GM19239 (cell line): ENCODE measurements at places on chromosomes 3 and 15.

DNA sequence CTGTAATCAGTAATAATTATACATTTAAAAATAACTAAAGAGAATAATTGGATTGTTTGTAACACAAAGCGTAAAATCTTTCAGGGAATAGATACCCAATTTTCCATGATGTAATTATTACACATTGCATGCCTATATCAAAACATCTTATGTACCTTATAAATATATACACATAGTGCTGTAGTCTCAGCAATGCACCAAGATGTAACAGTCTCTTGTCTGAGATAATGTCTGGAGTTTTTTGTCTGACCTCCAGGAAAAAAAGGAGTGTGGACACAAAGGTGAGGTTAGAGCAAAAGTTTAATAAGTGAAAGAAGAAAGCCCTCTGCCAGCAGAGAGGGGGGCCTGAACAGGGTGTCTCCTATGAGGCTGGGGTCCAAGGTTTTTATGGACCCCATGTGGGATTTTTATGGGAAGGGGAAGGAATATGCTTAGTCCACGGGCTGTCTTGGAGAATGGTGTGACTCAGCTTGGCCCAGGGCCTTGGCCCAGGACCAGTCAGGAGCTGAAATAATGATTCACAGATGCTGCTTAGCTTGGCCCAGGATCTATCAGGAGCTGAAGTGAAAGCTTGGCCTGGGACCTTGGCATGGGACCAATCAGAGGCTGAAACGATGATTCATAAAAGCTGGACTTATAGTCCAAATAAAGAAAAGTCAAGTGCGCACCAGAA lies 545.0 kb downstream of the ZPLD1 start:
- DNase-seq = no peak

DNA sequence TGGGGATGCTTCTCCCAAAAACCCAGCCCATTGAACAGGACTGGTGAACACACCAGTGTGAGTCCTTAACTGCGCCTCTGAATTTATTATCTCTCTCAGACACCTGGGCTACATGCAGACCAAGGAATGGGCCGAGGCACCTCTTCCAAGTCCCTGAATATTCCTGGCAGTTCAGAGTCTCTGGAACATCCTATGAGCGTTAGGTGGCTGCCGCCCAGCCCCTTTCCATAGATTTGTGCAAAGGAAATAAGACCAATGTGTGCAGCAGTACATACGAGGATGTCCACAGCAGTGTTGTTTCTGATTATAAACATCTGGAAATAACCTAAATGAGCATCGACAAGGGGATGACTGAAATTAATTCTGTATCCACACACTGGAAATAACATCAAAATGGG lies 104.9 kb upstream of the RPL32 start:
- DNase-seq = no peak

- DNase-seq = no peak
These were observed 173.1 kb downstream of the POTEB3 start for GRCh38 chr15:21267226-21267625.

DNA sequence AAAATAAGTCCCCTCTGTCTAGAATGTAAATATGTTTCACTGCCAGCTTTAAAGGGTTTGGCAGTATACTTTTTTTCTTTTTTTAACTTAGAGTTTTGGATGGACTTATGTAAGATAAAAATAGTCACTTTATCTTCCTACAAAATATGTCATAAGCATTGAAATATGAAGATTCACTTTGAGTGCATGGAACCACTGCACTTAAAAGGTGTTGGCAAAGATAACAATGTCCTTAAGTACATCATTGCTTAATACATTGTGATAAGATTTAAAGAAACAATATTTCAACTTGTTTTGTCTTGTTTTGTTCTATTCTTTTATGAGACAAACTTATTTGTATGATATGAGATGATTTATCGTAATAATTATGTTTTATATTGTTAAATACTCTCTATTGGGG lies 66.3 kb upstream of the NAALADL2 start:
- no peak for DNase-seq

DNA sequence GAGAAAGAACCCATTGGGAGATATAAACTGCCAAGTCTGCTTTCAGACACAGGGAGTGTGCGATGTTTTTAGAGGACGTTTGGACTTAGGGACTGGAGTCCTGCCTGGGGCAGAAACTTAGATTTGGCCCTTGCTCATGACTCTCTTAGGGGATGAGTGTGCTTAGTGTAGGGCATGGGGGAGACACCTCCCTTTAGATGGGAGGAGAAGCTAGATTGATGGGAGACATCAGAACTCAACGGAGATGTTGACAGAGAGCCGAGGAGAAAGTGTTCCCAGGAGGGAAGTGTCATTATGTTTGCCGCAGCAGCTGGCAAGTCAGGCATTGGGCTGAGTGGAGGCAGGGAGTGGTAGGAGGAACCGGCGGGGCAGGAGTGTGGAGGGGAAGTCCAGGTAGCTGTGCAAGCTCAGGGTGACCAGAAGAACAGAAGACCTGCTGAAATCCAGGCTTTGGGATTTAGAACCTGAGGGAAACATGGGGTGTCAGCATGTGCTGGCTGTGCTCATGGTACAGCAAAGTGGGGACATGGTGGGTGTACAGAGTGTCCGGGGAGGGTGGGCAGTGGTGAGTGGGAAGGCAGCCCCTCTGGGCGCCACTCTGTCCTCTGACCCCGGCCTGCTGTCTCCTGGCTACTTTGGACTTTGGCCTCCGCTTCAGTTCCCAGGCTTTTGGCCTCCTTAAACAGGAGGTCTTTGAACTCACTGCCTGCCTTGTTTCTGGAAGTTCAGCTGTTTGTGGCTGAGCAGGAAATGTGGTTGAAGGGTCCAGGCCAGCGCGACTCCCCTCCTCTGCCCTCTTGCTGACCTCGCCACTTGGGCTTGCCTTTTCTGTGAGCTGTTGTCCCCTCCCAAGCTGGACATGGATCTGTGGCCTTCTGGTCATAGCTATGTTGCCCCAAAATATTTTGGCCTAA lies 324.0 kb upstream of the LRRFIP2 start:
- DNase-seq = no peak

GRCh38 chr3:150428562-150428961 lies 20.5 kb downstream of the TSC22D2 start:
- DNase-seq = no peak

DNA sequence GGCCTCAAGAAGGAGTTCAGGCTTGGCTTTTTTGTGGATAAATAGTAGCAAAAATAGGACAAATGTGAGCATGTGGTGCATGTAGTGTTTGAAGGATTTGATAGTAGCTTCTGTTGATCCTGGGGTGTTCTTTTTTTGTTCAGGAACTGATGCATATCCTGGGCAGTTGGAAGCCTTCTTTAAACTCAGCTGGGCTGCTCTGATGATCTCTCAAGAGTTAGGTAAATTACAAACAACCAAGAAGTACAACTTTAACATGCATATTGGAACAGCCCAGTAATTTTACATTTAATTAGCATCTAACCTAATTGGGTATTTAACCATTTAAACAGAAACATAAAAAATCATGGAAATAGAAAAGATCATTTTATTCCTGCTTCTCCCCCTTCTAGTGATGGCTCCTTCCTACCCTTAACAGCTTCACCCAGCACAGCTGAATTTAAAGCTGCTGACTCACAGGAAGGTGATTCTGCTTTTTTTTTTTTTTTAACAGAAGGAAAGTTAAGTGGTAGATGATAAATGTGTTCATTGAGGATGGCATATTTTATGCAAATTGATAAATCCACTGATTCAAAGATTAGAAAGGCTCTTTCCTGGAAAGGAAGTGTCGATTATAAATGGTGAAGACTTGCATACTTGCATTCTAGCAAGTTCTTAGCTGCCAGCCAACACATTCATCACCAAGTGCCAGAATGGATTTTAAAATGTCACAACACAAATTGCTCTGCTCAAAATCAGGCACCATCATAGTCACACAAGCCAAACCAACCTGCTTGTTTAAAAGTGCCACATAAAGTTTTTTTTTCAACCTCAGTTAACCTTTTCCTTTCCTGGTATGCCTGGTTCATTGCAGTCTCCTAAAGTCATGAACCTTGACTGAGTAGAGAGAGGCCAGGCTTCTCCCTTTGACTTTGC lies 20.0 kb downstream of the SLC35G2 start:
- no peak for DNase-seq

DNA sequence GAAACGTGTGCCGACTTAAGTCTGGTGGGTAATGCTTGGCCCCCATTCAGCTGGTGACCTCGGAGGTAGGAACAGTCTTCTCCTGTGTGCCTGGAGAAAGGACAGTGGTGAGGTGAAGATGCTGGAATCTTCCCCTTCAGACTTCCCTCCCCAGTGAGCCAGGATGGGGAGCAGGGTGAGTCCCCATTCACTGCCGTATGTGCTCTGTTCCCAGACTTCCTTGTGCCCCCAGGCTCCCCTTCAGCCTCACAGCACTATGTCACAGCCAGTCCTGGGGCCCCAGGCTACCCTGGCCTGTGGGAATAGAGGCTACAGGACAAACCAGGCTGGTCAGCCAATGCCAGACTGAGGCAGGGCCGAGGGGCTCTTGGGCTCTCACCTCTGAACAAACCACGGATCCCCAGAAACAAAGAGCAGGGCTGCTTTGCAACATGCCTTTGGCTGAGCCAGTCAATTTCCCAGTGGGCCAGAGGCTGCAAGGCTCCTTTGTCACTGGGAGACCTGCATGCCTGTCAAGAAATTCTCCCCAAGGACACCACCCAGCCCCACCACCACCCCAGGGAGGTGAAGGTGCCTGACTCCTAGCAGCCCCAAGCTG lies 31.8 kb upstream of the HHATL start:
- DNase-seq = no peak

- no peak for DNase-seq
These were observed 2.1 kb downstream of the TRIM69 start for GRCh38 chr15:44738340-44738984.

- DNase-seq = no peak
These were observed 45.1 kb upstream of the MGLL start for GRCh38 chr3:127867412-127867811.

DNA sequence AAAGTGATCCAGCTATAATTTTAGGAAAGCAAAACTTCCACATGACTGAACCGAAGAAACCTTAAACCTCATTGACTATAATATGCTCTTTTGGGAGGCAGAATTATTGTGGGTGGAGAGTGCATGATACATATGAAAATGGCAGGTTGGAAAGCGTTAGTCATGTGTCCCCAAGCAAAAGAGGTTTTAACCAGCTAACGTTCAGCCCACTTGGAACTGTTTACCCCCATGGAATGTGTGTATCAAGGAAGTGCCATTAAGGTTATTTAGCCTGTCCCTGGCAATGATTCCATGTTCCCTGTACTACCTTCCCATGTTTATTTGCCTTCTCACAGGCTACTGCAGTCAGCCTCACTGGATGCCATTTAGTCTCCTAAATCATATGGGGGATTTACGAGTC lies 44.1 kb upstream of the LRRC58 start:
- no peak for DNase-seq

DNA sequence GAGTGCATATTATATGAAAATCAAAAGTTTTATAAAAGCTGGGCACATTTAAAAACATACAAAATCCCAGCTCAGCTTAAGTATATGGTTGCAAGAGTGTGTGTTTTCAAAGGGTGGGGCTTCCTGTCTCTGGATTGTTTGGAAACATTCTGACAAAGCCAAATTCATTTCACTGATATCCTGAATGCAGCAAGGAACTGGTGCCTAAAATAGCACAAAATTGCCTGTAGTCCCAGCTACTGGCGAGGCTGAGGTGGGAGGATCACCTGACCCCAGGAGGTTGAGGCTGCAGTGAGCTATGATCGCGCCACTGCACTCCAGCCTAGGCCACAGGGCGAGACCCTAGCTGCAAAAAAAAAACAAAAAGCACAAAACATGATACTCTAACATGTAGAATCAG lies 13.0 kb upstream of the TJP1 start:
- DNase-seq = no peak

GRCh38 chr3:110314512-110315114 lies 757.0 kb upstream of the NECTIN3 start:
- DNase-seq = peak; percentile 22

DNA sequence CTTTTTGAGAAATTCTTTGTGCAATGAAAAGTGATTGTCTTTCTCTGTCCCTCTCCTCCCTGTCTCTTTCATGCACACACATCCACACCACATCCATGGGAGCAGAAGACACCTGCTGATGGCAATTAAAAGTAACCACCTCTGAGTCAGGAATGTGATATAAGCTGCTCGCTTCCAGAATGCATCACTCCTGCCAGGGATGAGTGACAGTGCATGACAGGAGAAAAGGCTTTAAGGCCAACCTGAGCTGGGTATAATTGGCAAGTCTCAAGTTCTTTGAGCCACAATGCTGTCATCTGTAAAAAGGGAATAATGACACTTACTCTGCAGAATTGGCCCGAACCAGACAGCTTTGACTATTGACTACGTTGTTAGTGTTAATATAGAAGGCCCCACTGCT lies 59.6 kb downstream of the UBP1 start:
- DNase-seq = no peak

DNA sequence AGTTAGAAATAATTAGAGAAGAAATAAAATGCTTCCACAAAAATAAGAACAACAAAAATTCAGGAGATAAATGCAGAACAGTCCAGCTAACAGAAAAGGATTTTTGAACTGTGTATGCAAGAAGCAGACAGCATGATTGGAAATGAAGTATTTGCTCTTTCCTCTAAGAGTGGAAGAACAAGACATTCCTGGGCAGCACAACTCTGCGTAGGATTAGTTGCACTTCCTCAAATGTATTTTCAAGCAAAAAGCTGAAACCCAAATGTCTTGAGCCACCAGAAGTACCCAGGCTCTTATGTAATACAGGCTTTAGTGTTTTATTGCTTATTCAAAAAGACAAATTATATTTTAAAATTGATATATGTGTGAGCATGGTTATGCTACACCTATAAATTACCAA lies 127.2 kb downstream of the ZBTB20 start:
- DNase-seq = no peak

DNA sequence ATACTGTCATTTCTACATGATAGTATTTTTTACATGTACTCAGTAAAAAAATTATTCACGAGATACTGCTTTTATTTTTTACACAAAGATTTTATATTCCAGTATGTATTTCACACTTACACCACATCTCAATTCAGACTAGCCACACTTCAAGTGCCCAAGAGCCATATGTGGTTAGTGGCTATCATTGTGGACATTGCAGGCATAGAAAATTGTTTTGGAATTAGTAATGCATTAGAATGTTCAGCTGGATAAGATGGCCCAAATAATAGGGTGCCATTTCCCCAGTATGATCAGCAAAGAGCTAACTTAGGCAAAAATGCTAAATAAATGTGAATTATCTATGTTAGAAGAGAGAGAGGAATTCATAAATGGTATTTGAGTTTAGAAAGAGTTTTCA lies 203.8 kb upstream of the MCTP2 start:
- DNase-seq = no peak

- no peak for DNase-seq
These were observed 34.8 kb upstream of the MCTP2 start for GRCh38 chr15:94196531-94196930.

DNA sequence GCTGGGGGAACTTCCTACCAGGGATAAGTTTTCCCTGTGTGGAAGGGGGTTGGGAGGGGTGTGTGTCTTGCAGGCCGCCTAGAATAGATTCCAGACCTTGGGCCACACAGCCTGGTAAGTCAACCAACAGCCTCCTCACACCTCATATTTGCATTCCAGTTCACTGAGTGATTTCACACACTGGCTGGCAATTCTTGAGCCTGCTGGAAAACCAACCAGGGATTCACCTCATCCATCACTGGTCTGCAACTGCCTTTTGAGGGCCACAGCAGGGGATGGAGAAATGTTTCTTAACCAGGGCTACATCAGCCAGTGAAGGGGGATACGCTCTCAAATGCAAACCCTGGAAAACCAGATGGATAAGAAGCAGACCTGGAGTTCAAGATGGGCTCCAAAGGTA lies 2.0 kb downstream of the FSTL1 start:
- no peak for DNase-seq
